Memory B cell (primary cell): ENCODE measurements at places on chromosomes 2 and 18.

- H3K4me1 ChIP-seq: peaks cover 69% of the 10 kb centered on the region
- H3K36me3 ChIP-seq: peaks cover 34% of the 10 kb centered on the region
- peak overlapping the region; percentile 86 for H3K27ac ChIP-seq
- peak overlapping the region; percentile 21 for H3K4me3 ChIP-seq
- no peaks in the 10 kb centered on the region for H3K27me3 ChIP-seq
Measured at GRCh38 chr2:134271758-134272157, 17.9 kb downstream of the MGAT5 start.

DNA sequence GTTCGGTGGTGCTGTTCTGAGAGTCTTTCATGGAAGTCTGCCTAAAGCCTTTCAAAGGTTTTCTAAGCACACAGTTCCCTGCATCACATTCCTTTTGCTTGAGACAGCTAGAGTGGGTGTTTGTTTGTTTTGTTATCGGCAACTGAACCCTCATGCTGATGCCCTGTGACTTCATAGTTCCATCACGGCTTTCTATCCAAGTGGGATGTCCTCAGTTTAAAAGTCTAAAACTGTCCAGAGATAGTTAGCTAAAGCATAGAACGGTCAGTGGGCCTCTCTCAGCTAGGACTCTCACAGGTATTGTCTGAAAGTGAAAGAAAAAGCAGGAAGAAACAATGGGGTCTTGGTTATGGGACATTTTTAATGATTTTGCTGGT, 337.3 kb downstream of the OSR1 start:
- peaks cover 1% of the 10 kb centered on the region for H3K27me3 ChIP-seq
- H3K36me3 ChIP-seq: no peaks in the 10 kb centered on the region
- H3K4me3 ChIP-seq: no peak overlapping the region
- H3K4me1 ChIP-seq: no peaks in the 10 kb centered on the region

DNA sequence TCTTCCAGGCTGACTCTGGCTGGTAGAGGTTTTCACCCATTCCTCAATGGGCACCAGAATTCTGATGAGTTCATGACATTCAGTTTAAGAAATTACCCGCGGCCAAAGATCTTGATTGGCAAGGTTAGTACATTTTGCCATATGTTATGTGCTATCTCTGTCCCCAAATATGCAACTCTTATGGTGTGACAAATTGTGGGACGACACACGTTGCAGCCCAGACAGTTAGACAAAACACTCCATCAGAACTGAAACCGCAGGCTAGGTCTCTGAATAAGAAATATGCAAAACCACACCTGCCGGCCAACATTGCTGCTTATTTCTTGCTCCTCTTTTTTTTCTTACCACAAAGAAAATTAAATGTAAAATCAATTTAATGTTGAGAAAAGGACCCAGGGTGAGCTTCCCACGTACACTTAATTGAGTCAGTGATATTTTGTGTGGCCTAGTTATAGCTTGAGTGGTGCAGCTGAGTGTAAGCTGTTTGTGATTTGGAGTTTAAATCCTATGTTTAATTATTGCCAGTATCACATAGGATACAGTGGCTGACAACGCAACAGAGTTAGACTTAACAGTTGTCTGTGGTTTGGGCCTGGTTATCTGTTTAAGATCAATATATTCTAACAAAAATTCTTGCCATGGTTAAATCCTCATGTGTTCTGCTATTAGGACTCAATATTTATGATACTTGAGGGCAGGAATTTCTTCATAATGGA, 35.7 kb upstream of the LTBP1 start:
- DNase-seq: no peak
- no peak overlapping the region for H3K27ac ChIP-seq
- no peak overlapping the region for H3K4me3 ChIP-seq
- no peaks in the 10 kb centered on the region for H3K36me3 ChIP-seq

DNA sequence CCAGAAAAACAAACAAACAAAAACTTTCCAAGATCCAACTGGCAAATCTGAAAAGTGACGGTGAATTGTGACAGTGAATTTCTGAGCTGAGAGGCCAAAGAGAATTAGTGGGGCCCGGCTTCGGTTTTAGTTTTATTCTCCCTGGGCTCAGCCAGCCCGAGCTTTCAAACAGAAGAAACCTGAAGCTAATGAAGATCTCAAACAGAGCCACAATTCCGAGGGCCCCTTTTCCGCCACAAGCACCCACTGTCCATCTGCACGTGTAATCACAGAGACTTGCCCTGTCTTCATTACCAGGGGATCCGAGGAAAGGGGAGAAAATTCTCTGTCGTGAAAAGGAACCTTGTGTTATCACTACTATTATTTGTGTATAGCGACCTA, 4.2 kb upstream of the ONECUT2 start:
- H3K27me3 ChIP-seq: peaks cover 15% of the 10 kb centered on the region
- no peak overlapping the region for H3K4me3 ChIP-seq
- peaks cover 5% of the 10 kb centered on the region for H3K4me1 ChIP-seq
- no peaks in the 10 kb centered on the region for H3K36me3 ChIP-seq
- H3K27ac ChIP-seq: no peak overlapping the region

DNA sequence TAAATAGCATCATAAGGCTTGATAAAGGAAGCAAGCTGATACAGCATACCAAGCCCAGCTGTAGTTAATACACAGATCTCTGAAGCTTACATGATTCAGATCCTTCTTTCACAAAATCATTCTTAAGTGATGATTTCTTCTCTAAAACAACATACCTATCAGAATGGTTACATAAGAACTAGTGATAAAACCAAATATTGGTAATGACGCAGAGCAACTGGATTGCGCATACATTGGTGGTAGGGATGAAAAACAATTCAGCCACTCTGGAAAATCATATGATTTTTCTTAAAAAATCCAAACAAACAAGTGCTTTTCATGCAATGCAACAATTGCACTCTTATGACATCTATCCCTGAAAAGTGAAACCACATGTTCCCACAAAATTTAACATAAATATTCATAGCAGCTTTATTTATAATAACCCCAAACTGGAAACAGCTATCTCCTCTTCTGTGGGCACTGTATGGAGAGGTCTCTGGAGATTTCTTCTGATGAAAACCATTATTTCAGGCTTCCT, 153.6 kb upstream of the DSEL start:
- H3K4me3 ChIP-seq: no peak overlapping the region
- no peak for DNase-seq
- H3K36me3 ChIP-seq: no peaks in the 10 kb centered on the region
- H3K27ac ChIP-seq: no peak overlapping the region

GRCh38 chr2:101984656-101985055, 7.1 kb upstream of the IL1R2 start:
- H3K4me1 ChIP-seq: peaks cover 6% of the 10 kb centered on the region
- H3K4me3 ChIP-seq: no peak overlapping the region
- no peak overlapping the region for H3K27ac ChIP-seq
- no peaks in the 10 kb centered on the region for H3K36me3 ChIP-seq

DNA sequence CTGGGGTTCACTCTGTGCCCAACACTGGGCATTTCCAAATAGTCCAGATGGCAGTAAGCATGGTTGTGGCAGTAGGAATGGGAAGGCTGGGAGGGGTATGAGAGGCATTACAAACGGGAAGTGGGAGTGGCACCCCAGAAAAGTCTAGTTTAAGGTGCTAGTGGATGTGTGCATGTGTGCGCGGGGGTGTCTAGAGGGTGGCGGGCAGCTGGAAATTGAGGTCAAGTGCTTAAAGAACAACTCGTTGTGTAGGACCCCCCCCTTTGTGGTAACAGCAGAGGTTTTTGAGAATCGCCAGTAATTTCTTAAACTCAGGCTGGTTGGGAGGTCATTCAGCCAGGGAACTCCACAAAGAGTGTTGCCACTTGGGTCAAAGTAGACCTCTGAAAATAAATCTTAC, 69.9 kb downstream of the RHBDD1 start:
- H3K27ac ChIP-seq: peak overlapping the region; percentile 93
- H3K4me3 ChIP-seq: peak overlapping the region; percentile 80
- H3K36me3 ChIP-seq: peaks cover 7% of the 10 kb centered on the region
- DNase-seq: no peak
- H3K27me3 ChIP-seq: no peaks in the 10 kb centered on the region

DNA sequence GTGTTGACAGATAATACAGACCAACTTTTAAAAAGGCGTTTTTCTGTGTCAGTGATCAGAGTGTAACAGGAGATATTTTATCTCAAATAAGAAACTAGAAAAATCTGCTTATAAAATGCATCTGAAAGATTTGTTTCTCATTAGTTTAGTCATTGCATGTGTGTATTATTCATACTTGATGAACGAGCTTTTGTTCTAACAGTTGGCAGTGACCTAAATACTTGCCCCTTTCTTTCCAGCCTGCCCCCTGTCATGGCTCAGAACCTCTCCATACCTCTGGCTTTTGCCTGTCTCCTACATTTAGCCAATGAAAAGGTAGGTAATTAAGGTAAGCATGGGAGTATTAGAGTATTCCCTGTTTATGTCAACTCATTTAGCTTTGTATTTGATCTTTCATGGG, 33.6 kb downstream of the NCAPH start:
- H3K27ac ChIP-seq: no peak overlapping the region
- DNase-seq: no peak
- H3K4me1 ChIP-seq: no peaks in the 10 kb centered on the region
- no peaks in the 10 kb centered on the region for H3K27me3 ChIP-seq
- H3K36me3 ChIP-seq: no peaks in the 10 kb centered on the region

DNA sequence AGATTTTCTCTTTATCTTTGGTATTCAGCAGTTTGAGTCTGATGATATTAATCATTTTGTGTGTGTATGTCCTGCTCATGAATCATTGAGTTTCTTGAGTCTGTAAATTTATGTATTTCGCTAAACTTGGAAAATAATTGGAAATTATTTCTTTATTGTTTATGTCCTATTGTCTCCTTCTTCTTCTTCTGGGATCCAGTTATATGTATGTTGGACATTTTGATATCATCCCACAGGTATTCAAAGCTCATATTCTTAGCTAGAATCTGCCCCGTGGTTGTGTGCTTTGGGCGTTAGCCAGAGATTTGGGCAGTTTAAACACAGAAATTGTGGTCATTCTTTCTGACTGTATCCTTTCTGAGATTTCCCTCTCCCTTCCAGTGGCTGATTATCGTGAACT, 243.0 kb upstream of the SPRED2 start:
- DNase-seq: no peak
- no peaks in the 10 kb centered on the region for H3K4me1 ChIP-seq
- H3K27me3 ChIP-seq: peaks cover 7% of the 10 kb centered on the region
- H3K36me3 ChIP-seq: peaks cover 7% of the 10 kb centered on the region
- H3K4me3 ChIP-seq: no peak overlapping the region

- H3K4me3 ChIP-seq: no peak overlapping the region
- no peak overlapping the region for H3K27ac ChIP-seq
- H3K27me3 ChIP-seq: no peaks in the 10 kb centered on the region
- H3K36me3 ChIP-seq: no peaks in the 10 kb centered on the region
Measured at GRCh38 chr2:190410166-190410565, 2.0 kb downstream of the MFSD6 start.

- H3K4me3 ChIP-seq: no peak overlapping the region
- no peaks in the 10 kb centered on the region for H3K4me1 ChIP-seq
- H3K27ac ChIP-seq: no peak overlapping the region
- H3K36me3 ChIP-seq: no peaks in the 10 kb centered on the region
- peaks cover 2% of the 10 kb centered on the region for H3K27me3 ChIP-seq
Measured at GRCh38 chr2:191979221-191979730, 132.4 kb upstream of the CAVIN2 start.

GRCh38 chr2:205758500-205758899, 76.2 kb downstream of the NRP2 start:
- H3K4me3 ChIP-seq: no peak overlapping the region
- peaks cover 2% of the 10 kb centered on the region for H3K4me1 ChIP-seq
- peaks cover 1% of the 10 kb centered on the region for H3K36me3 ChIP-seq
- no peak overlapping the region for H3K27ac ChIP-seq
- H3K27me3 ChIP-seq: peaks cover 7% of the 10 kb centered on the region

DNA sequence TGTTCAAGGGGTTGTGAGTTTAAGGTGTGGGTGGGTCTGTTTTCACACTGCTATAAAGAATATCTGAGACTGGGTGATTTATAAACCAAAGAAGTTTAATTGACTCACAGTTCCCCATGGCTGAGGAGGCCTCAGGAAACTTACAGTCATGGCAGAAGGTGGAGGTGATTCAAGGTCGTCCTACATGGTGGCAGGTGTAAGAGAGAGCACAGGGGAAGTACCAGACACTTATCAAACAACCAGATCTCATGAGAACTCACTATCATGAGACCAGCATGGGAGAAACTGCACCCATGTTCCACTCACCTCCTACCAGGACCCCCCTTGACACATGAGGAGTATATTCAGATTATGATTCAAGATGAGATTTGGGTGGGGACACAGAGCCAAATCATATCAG, 38.0 kb downstream of the RHBDD1 start:
- H3K27ac ChIP-seq: peak overlapping the region; percentile 67
- no peak overlapping the region for H3K4me3 ChIP-seq
- H3K27me3 ChIP-seq: no peaks in the 10 kb centered on the region
- no peak for DNase-seq

GRCh38 chr2:182587831-182588230, 128.2 kb upstream of the DNAJC10 start:
- H3K27me3 ChIP-seq: peaks cover 8% of the 10 kb centered on the region
- DNase-seq: no peak
- no peak overlapping the region for H3K4me3 ChIP-seq
- H3K36me3 ChIP-seq: no peaks in the 10 kb centered on the region

- H3K4me3 ChIP-seq: no peak overlapping the region
- H3K4me1 ChIP-seq: no peaks in the 10 kb centered on the region
- DNase-seq: no peak
- peaks cover 2% of the 10 kb centered on the region for H3K36me3 ChIP-seq
Measured at GRCh38 chr2:44148999-44149398, 19.7 kb upstream of the PPM1B start.

DNA sequence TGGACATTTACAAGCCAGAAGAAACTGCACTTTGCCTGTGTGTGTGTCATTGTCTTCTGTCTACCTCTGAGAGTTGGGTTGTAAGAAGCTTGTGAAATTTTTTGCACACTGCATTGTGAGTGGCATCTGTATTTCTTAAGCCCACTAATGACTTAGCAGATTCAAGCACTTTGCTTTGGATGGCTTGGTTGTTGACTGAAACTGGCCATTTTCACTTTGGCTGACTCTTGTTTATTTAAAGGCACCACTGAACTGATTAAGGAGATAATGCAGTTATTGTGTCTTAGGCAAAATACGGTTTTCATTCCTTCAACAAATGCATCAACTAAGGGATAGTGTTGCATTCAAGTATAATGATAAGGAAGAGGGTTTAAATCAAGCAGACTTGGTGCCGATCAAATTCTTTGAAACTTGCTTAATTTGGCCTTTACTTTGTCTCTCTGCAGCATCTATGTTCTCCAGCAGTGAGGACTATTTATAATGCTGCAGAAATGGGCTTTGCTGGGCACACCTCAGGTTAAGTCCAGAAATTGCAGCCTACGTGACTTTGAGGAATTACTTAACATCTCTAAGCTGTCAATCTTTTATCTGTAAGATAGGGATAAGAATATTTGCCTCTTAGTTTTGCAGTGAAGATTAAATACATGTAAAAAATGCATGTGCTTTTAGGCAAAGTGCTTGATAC, 142.0 kb downstream of the CCDC85A start:
- no peaks in the 10 kb centered on the region for H3K4me1 ChIP-seq
- no peak overlapping the region for H3K4me3 ChIP-seq
- no peak for DNase-seq
- no peak overlapping the region for H3K27ac ChIP-seq

- no peaks in the 10 kb centered on the region for H3K27me3 ChIP-seq
- no peaks in the 10 kb centered on the region for H3K4me1 ChIP-seq
- no peaks in the 10 kb centered on the region for H3K36me3 ChIP-seq
Measured at GRCh38 chr2:39938035-39938835, 159.2 kb upstream of the THUMPD2 start.

- peaks cover 14% of the 10 kb centered on the region for H3K4me1 ChIP-seq
- H3K27me3 ChIP-seq: no peaks in the 10 kb centered on the region
- DNase-seq: no peak
- peak overlapping the region; percentile 42 for H3K4me3 ChIP-seq
Measured at GRCh38 chr2:164826293-164827243, 15.1 kb downstream of the COBLL1 start.
